NCI-H1694 (cell line): ENCODE measurements at places on chromosomes 6 and 20.

DNA sequence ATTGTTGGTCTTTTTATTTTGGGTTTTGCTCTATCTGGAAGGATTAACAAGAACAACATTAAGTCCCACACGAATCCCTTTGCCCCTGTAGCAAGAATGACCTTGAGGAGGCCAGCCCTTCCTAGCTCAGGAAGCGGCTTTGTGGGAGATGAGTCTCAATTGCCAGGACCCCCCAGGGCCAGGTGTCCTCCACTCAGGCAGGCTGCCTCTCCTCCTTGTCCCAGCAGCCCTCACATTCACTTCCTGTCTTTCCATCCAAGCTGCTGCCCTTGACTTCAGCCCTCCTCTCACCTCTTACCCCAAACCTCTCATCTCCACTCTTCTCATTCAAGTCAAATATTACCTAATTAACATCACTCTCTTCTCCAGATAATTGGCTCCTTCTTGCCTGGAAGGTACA lies 22.6 kb upstream of the SYNDIG1 start:
- no peak for DNase-seq

DNA sequence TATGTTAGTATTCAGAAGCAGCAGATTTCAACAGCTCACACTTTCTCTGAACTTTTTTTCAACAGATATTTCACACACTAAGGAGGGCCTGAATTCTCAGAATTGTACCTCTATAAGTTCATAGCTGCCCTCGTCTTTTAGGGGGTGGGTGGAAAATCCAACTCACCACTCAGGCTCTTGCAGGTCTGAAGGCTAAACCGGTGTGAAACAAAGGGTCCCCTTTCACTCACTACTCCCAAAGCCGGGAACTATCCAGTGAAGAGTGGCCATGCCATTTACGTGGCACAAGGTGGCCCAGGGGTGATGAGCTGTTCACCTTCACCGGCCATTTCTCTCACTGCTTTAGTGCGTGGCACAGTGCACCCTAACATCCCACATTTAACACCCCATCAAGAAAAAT lies 24.2 kb downstream of the TBC1D7 start:
- DNase-seq, result no peak

GRCh38 chr6:142510211-142510610 lies 208.4 kb downstream of the ADGRG6 start:
- DNase-seq, result no peak

- no peak for DNase-seq
Measured at GRCh38 chr6:107357842-107358241, 101.5 kb downstream of the PDSS2 start.

DNA sequence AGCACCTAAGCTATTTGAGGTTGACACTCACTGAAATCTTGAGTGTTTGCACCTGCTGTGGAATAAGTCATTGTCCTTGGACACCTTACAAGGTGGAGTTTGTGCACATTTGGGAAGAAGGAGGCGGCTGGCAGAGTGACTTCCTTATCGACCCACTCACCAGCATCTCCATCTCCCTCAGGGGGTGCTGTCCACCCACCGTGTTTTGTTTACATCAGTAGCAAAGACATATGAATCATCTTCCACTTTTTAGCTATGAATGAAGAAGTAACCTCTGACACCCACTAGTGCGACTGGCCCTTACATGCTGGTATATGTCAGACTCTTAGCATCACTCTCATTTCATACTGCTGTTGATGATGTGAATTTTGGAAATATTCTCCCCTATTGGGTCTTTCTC lies 119.5 kb upstream of the SGK1 start:
- no peak for DNase-seq

DNA sequence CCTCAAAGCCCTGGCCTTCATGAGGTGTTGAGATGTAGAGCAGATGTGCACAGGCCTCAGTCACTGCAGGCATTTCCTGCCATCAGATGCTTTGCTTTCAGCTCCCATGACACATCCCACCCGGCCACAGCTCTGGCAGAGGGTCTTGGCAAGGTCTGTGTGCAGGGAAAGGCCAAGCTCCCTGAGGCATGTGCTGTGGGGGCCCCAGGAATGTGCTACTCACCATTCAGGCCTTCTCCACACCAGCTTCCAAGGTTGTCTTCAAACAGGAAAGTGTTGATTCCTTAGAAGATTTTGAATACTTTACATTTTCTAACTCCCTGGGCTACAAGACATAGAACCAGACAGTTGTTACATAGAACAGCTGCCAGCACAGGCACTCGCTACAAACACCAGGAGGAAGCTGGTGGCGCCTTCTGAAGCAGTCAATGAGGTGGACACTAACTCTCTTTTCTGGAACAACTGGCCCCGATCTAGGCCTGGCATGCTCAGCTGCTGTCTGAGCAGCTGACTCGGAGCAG lies 27.8 kb downstream of the CASS4 start:
- no peak for DNase-seq

GRCh38 chr6:121830736-121831135 lies 395.3 kb downstream of the GJA1 start:
- no peak for DNase-seq
